Activated CD4-positive, alpha-beta memory T cell treated with anti-CD3 and anti-CD28 coated beads, Interleukin-2, amount 10 ng/mL, durations not matched to agents 7 days and 5 days (primary cell): ENCODE measurements at places on chromosomes 2 and 18.
A peak's percentile ranks its signal among the peaks of the same experiment; 100 is the strongest.

DNA sequence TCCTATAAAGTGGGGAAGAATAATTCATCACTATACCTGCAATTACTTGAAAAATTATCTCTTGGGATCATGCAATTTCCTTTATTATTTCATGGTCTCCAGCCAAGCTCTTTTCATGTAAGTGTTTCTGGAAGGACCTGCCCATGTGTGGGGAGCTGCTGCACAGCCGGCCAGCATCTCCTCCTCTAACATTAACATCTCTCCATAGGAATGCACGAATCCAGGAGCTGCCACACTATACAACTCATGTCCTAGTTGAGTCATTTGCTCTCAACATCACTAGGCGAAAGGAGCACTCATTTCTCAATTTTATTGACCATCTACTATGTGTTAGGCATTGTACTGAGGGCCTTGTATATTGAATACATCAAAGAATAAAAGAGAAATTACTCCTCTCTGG, 144.3 kb upstream of the ERBB4 start:
- no peaks in the 10 kb centered on the region for H3K4me1 ChIP-seq
- no peaks in the 10 kb centered on the region for H3K27me3 ChIP-seq
- H3K4me3 ChIP-seq: no peak overlapping the region
- no peak overlapping the region for H3K27ac ChIP-seq

GRCh38 chr2:110114831-110115255, 779 bp downstream of the MALL start:
- H3K4me3 ChIP-seq: no peak overlapping the region
- no peaks in the 10 kb centered on the region for H3K36me3 ChIP-seq
- peaks cover 12% of the 10 kb centered on the region for H3K4me1 ChIP-seq
- H3K27me3 ChIP-seq: peaks cover 62% of the 10 kb centered on the region
- H3K27ac ChIP-seq: no peak overlapping the region

DNA sequence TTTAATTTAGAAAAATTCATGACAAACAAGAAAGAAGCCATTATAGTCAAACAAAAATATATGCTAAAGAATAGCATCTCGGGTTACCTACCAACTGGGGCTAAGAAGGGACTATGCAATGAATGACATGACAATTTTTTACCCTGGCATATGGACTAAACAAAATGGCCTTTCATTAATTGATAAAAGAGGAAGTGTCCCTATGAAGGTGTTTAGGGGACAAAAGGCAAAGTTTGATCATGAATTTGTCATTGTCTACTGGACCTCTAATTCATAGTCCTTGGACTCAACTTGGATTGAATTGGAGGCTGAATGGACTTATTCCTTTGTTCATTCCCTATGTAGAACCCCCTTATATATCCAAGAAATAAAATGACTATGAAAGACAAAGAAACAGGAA, 12.7 kb downstream of the MAIP1 start:
- H3K4me3 ChIP-seq: no peak overlapping the region
- no peak overlapping the region for H3K27ac ChIP-seq

- H3K27ac ChIP-seq: no peak overlapping the region
- H3K27me3 ChIP-seq: no peaks in the 10 kb centered on the region
- peak; percentile 11 for DNase-seq
- peaks cover 31% of the 10 kb centered on the region for H3K36me3 ChIP-seq
These were observed 8.0 kb downstream of the TEX261 start for GRCh38 chr2:70986499-70987189.

GRCh38 chr18:59145055-59145454, 5.4 kb downstream of the SEC11C start:
- peaks cover 18% of the 10 kb centered on the region for H3K36me3 ChIP-seq
- no peak for DNase-seq
- H3K4me3 ChIP-seq: no peak overlapping the region
- H3K27me3 ChIP-seq: no peaks in the 10 kb centered on the region
- peaks cover 74% of the 10 kb centered on the region for H3K4me1 ChIP-seq

DNA sequence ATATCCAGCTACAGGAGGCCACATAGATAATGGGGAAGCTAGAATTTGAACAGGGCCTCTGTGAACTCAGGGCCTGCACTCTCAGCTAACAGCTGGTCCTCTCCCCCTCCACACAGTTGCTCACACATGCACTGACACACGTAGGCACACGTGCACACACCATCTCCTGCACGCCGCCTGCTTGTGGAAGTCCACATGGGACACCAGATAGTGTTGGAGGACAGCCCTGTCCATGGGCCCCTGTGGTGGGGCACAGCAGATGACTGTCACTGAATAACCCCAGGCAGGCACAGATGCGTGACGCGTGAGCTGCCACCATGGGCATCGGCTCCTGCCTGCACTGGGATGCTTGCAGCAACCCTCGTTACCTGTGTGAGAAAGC, 52.9 kb downstream of the ADI1 start:
- H3K4me1 ChIP-seq: peaks cover 5% of the 10 kb centered on the region
- peaks cover 21% of the 10 kb centered on the region for H3K36me3 ChIP-seq

DNA sequence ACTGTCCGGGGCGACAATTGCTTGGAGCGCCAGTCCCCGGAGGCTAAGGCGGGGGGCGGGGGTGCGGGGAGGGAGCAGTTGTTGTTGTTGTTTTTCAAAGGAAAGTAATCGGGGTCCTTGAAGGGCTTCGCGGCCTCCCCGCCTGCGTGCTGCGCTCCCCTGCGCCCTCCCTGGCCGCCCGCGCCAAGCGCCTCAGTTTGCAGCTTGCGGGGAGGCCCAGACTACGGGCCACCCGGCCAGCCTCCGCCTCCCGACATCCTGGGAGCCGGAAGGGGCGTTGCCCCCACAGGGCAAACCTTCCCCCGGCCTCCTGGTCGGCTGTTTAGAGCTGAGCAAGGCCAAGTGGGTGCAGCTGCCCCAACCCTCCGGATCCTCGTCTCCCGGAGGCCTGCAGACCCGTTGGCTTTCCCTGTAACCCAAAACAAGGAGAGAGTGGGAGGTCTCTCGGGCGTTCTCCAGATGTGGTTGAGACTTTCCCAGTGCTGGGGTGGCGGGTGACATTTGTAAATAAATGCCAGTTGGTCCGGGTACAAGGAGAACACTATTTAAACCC, 3.7 kb upstream of the SIX3 start:
- peaks cover 23% of the 10 kb centered on the region for H3K4me1 ChIP-seq
- no peak for DNase-seq
- H3K36me3 ChIP-seq: peaks cover 2% of the 10 kb centered on the region
- H3K27me3 ChIP-seq: peaks cover 82% of the 10 kb centered on the region
- no peak overlapping the region for H3K4me3 ChIP-seq

GRCh38 chr2:168518555-168519066, 62.5 kb downstream of the CERS6 start:
- no peaks in the 10 kb centered on the region for H3K27me3 ChIP-seq
- H3K4me3 ChIP-seq: no peak overlapping the region
- no peaks in the 10 kb centered on the region for H3K36me3 ChIP-seq
- DNase-seq: no peak
- H3K4me1 ChIP-seq: no peaks in the 10 kb centered on the region

DNA sequence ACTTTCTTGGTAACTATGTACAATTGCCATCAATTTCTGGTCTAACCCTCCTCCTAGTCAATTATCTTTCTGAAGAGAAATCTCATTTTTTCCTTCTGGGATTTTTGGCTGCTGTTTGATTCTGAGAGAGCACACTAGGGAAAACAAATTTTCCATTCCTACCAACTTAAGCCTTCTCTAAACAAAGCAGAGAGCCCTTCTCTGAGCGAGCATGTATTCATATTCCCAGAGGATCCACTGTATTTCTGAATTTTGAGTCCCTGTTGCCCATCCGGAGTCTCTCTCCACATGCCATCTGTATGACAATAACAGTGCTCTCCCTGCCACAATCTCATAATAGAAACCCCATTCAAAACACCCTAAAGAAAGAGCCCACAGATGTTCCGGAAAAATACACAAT, 78.5 kb downstream of the MAIP1 start:
- H3K4me1 ChIP-seq: no peaks in the 10 kb centered on the region
- H3K36me3 ChIP-seq: no peaks in the 10 kb centered on the region
- DNase-seq: no peak
- H3K4me3 ChIP-seq: no peak overlapping the region

GRCh38 chr2:238945433-238946150, 97.7 kb downstream of the TWIST2 start:
- H3K4me1 ChIP-seq: peaks cover 13% of the 10 kb centered on the region
- H3K27me3 ChIP-seq: peaks cover 4% of the 10 kb centered on the region
- H3K36me3 ChIP-seq: no peaks in the 10 kb centered on the region
- no peak overlapping the region for H3K27ac ChIP-seq
- peak; percentile 17 for DNase-seq
- no peak overlapping the region for H3K4me3 ChIP-seq

GRCh38 chr2:100964222-100964621, 37.9 kb upstream of the RPL31 start:
- no peak overlapping the region for H3K4me3 ChIP-seq
- H3K4me1 ChIP-seq: no peaks in the 10 kb centered on the region
- DNase-seq: no peak
- H3K27me3 ChIP-seq: no peaks in the 10 kb centered on the region

DNA sequence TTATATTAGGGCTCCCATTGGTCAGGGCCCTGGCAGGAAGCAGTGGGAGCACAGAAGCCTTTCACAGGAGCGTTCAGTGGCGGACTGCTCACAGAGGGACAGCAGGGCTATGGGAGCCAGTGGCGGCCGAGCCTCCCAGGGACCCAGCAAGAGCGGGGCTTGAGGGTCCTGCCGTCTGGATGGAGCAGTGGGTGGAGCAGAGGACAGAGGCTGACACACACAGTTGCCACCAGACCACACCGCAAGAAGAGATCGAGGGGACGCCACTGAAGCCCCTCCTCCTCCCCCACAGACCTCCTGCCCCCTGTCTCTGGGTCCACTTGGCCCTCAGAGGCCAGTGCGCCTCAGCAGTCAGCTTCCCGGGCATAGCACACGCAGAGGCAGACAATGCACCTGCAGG, 39.3 kb downstream of the SALL3 start:
- H3K27me3 ChIP-seq: no peaks in the 10 kb centered on the region
- no peak for DNase-seq
- H3K4me1 ChIP-seq: no peaks in the 10 kb centered on the region
- no peak overlapping the region for H3K4me3 ChIP-seq

DNA sequence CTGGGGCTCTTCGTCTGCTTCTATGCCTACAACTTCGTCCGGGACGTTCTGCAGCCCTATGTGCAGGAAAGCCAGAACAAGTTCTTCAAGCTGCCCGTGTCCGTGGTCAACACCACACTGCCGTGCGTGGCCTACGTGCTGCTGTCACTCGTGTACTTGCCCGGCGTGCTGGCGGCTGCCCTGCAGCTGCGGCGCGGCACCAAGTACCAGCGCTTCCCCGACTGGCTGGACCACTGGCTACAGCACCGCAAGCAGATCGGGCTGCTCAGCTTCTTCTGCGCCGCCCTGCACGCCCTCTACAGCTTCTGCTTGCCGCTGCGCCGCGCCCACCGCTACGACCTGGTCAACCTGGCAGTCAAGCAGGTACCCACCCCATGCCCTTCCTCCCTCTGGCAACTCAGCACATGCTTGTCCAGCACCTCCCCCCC, 24.2 kb downstream of the STEAP3 start:
- H3K4me1 ChIP-seq: no peaks in the 10 kb centered on the region
- no peaks in the 10 kb centered on the region for H3K36me3 ChIP-seq
- H3K27ac ChIP-seq: no peak overlapping the region
- H3K27me3 ChIP-seq: no peaks in the 10 kb centered on the region
- no peak for DNase-seq
- H3K4me3 ChIP-seq: no peak overlapping the region

GRCh38 chr2:198004921-198005829, 200.8 kb downstream of the PLCL1 start:
- H3K36me3 ChIP-seq: no peaks in the 10 kb centered on the region
- peaks cover 34% of the 10 kb centered on the region for H3K4me1 ChIP-seq
- DNase-seq: peak; percentile 23
- H3K27me3 ChIP-seq: no peaks in the 10 kb centered on the region
- H3K27ac ChIP-seq: peak overlapping the region; percentile 63
- H3K4me3 ChIP-seq: peak overlapping the region; percentile 42

DNA sequence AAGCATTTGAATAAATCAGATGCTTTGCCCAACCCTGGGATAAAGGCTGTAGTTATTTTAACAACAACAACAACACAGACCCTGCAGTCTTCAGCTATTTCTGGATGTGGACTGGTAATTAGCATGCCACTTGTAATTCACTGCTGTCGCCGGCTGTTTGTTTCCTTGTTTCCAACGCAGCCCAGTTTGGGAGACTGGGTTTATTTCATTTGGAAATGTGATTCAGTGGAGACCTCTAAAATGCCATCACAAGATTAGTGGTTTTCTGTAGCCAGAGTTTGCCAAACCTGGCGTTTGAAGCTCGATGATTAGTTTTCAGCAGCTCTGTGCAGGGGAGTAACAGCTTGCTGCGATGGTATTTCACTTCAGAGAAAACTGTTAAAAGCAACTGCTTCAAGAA, 83.5 kb downstream of the LDLRAD4 start:
- no peak for DNase-seq
- H3K27me3 ChIP-seq: no peaks in the 10 kb centered on the region
- H3K4me3 ChIP-seq: no peak overlapping the region
- no peak overlapping the region for H3K27ac ChIP-seq
- no peaks in the 10 kb centered on the region for H3K4me1 ChIP-seq

GRCh38 chr2:113791697-113792590, 35.5 kb upstream of the SLC35F5 start:
- H3K4me1 ChIP-seq: peaks cover 17% of the 10 kb centered on the region
- H3K27me3 ChIP-seq: no peaks in the 10 kb centered on the region
- peak overlapping the region; percentile 39 for H3K4me3 ChIP-seq
- peak overlapping the region; percentile 62 for H3K27ac ChIP-seq
- H3K36me3 ChIP-seq: no peaks in the 10 kb centered on the region

DNA sequence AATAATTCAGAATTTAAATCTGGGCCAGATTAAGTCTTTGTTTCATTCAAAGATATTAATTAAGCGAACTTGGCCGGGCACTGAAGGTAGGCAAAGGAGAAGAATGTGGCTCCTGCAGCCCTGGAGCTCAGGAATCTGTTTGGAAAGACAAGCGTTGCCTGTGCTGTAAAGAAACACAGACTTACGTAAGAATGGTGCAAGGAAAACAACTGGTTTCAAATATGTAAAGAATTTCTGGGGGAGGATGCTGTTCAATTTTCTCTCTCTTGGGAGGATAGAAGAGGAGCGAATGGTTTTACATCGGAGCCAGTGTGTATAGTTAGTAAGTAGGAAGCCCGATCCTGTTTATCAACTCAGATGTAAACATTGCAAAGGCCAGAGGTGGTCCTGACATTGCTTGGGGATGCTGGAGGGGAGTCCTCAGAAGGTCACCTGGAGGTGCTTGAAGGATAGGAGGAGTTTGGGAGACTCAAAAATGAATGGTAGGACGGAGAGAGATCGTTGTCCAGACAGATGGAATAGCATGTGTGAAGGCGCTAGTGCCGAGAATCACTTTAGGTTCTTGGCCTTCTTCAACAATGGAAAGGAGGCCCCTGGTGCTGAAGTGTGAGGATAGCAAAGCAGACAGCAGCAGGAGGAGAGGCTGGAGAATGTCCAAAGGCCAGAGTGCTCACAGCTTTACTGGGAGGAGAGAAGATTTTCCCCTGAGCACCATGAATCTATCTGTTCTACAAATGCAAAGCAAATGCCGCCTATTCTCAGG, 456.1 kb downstream of the LPIN1 start:
- DNase-seq: no peak
- no peaks in the 10 kb centered on the region for H3K4me1 ChIP-seq
- H3K4me3 ChIP-seq: no peak overlapping the region
- H3K36me3 ChIP-seq: no peaks in the 10 kb centered on the region
- no peak overlapping the region for H3K27ac ChIP-seq
